ENCODE measurements at places on chromosomes 7 and 10.
A peak's percentile ranks its signal among the peaks of the same experiment; 100 is the strongest.

GRCh38 chr7:17176371-17177032 is 122.0 kb upstream of the AHR start:
- no peak for DNase-seq

DNA sequence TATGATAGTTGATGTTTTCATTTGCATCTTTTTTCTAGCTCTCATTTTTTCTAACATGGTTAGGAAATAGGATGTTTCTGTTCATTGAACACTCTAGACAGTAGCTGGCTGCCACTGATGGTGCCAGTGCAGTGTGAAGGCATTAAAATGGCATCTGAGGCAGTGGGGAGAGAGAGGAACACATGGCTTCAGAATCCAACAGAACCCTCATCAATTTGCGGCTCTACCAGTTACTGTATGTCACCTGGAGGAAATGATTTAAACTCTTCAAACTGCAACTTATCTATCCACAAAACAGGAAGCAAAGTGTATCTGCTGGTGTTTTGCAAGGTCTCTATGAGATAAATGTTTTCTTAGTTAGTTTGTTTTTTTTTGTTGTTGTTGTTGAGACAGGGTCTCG is 305.2 kb upstream of the PRKCQ start:
- DNase-seq, result no peak

- DNase-seq, result peak; percentile 72
These were observed 127.9 kb upstream of the PRSS58 start for GRCh38 chr7:142385491-142386340.

GRCh38 chr10:131888186-131888604 is 12.6 kb upstream of the PPP2R2D start:
- DNase-seq, result no peak

GRCh38 chr10:102815790-102816549 is 21.2 kb downstream of the CYP17A1 start:
- peak; percentile 91 for DNase-seq

DNA sequence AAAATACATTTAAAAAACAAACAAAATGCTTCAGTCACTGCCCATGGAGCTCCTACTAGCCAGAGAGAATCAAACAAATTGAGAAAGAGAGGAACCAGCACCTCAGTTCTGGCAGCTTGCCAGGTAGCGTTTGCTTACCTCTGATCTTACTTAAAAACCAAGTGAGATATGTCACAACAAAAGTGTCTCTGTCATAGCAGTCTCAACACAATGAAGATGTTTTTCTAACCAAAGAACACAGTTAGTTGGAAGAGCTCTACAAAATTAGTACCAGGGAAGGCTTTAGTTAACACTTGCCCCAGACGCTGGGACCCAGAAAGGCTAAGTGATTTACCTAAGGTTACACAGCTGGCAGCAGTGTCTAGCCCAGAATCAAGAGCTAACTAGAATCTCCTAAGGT is 3.4 kb downstream of the DOCK4 start:
- peak; percentile 72 for DNase-seq

GRCh38 chr10:6474871-6475270 is 105.2 kb downstream of the PRKCQ start:
- DNase-seq, result no peak

GRCh38 chr7:128010391-128011127 is 20.7 kb downstream of the LRRC4 start:
- DNase-seq, result no peak

DNA sequence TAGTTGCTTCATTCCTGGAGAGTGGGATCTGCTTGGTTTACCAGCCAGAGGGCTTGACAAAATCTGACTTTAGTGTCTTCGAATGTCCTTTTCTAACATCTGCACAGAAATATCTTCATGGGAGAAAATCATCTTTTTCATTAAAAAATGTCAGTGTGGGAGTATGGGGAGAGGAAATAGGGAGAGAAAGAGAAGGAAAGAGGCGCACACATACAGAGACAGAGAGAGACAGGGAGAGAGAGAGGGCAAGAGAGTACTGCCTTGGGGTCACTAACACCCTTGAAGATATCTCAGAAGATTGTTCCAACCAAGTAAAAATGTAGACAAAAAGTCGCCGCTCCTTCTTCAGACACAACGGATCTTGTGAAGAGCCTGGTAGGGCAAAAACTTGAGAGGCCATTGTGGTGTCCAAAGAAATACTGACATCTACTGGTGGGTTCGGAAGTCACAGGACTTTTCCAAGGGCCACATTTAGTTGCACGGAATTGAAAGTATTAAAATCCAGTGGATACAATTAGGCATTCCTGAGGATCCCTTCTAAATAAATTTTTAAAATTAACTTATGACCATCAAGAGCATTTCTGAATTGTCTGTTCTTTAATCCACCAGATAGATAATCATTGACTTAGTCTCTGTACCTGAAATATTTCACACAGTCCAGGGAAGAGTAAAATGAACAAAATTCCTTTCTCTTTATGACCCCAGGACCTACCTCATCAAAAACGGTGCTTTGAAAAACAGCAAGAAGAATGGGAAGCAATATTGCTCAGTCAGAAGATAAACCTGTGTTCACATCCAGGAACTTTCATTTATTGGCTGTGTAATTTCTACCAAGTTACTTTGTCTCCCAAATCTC is 29.7 kb downstream of the VIM start:
- peak; percentile 72 for DNase-seq
